Activated T-helper 9 cell treated with anti-CD3 and anti-CD28 coated beads, Interleukin-2, amount 50 U/mL, for 16 hours (primary cell): ENCODE measurements at places on chromosomes 12 and 14.

GRCh38 chr14:84152452-84152851 lies 1377.5 kb upstream of the FLRT2 start:
- no peak for DNase-seq

DNA sequence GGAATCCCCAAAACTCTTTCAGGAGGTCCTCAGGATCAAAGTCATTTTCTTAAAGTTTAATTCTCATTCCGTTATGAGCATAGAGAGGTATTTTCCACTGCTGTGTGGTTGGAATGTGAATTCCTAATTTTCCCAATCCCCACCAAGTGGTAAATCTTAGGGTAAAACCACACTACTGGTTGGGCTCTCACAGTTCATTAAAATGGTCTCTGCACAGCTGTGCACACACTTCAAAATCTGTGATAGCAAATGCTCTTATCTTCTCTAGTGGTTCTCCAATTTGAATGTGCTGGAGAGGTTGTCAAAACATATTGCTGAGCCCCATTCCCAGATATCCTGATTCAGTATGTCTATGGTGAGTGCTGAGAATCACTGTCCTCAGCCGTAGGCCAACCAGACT lies 189.1 kb downstream of the BMP4 start:
- DNase-seq = no peak

GRCh38 chr12:49933796-49934195 lies 16.7 kb upstream of the AQP2 start:
- DNase-seq = no peak

- DNase-seq = no peak
These were observed 69.3 kb downstream of the PRKD1 start for GRCh38 chr14:29858299-29858698.

DNA sequence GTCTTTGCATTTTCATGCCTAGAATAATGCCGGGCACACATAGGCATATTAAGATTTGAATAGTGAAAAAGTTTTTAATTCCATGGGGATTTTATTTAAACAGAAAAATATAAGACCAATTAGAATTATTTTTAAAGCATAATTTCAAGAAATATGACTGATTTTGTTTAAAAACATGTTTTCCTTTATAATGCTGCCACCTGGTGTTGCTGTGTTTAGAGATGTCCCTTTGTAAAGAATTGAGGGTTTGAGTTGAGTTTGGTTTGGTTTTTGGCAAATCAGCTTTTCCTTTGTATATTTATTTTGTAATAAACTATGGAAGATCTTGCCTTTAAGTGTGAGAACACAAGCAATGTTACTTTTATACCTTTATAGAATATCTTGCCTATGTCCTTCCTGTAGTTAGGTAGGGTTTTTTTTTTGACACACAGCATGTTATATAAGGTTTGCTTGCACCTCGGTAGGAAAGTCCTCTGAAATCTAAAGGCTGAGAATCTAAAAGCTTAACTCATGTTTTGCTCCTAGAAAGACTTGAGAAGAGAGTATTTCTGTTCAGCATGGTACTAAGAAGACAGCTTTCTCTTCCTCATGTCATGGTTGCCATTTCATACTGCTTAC lies 31.4 kb upstream of the SNAPC1 start:
- no peak for DNase-seq

DNA sequence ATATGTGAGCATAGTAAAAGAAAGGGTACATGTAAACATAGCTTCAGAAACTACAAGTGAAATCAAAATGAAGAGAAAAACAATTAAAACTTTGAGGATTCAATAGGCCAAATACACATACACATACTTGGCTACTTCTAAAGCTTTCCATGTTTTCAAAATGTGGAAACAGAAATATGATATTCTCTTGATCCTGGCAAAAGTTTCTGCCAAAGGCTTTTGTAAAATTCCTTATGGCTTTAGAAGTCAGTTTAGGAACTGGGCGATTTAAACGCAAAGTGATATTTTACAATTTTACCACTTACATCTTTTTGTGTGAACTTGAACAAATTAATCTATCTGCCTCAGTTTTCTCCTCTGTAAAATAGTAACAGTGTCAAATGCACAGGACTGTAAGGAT lies 756.4 kb downstream of the C12orf50 start:
- no peak for DNase-seq

DNA sequence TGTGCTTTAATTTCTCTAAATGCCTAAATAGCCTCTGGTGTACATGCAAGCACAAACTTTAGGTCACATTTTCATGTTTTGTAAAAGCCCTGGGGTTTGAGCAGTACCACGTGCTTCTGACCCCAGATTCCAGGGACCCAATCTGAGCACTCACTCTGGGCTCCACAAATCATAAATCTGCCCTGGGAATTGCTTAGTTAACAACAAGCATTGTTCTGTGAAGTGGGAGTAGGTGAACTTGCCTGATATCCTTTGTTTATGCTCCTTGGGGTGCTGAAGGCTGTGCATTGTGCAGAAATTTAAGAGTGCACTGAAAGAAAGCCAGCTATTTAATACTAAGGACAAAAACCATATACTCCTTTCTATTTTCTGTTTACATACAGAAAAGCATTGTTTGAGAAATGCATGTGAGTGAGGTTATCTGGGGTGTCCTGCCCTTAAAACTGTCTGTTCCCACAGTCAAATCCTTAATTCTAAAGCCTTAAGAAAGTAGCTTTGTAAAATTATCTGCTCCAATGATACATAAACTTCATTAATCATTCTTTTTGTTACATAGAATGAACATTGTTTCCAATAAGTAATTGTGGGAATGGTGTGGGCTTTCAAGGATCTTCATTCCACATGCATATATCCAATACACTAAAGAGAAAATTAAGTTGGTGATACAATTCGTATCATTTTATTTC lies 258.6 kb upstream of the NPAS3 start:
- DNase-seq = no peak

- no peak for DNase-seq
These were observed 980.5 kb downstream of the FLRT2 start for GRCh38 chr14:86510491-86510890.

- peak; percentile 93 for DNase-seq
These were observed 1.8 kb upstream of the NAB2 start for GRCh38 chr12:57087010-57087690.

DNA sequence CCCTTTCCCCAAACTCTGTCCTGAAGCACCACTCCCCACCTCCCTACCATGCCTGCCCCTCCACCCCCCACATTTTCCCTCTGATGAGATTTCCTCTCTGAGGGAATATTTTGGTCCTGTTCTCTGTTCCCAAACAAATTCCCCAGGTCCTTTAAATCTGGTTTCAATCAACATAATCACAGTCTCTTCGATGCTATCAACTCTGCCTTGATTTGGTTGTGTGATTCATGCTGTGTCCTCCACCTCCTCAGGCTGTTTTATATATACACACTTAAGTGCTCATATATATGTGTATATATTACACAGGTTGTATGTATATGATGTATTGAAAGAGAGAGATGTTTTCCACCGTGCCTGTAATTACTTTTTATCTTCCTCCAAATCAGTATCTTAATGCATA lies 36.0 kb downstream of the NTF3 start:
- DNase-seq = no peak

- DNase-seq = no peak
These were observed 7.7 kb downstream of the SETD3 start for GRCh38 chr14:99472937-99473336.

DNA sequence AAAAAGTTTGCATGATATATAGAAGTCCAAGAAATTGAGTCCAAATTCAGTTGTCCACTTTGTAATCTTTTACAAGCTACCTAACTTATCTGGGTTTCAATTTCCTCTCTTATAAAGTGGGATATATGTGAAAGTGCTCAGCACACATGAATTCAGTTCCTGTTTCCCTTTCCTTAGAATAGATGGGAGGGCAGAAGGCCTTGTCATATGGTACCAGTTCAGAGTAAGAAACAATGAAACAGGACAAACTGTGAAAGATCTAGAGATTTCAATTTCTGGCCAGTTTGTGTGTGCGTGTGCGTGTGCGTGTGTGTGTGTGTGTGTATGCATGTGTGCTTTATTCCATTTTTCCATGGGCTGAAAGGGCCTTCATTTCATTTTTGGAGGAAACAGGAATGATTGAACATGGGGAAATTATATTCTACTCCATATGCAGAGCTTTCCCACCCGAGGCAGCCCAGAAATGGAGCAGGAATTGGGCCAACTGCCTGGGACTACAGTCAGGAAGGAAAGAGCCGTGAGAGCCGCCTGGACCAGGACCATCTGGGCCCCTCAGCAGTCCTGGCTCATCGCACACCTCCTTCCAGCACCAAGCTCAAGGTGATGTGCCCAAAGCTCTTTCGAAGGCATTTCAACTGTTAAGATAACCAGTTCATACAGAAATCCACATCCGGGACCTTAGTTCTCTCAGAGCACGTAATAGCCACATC lies 183.2 kb downstream of the EPS8 start:
- DNase-seq = no peak

GRCh38 chr14:61836807-61837206 lies 74.6 kb downstream of the SNAPC1 start:
- no peak for DNase-seq

DNA sequence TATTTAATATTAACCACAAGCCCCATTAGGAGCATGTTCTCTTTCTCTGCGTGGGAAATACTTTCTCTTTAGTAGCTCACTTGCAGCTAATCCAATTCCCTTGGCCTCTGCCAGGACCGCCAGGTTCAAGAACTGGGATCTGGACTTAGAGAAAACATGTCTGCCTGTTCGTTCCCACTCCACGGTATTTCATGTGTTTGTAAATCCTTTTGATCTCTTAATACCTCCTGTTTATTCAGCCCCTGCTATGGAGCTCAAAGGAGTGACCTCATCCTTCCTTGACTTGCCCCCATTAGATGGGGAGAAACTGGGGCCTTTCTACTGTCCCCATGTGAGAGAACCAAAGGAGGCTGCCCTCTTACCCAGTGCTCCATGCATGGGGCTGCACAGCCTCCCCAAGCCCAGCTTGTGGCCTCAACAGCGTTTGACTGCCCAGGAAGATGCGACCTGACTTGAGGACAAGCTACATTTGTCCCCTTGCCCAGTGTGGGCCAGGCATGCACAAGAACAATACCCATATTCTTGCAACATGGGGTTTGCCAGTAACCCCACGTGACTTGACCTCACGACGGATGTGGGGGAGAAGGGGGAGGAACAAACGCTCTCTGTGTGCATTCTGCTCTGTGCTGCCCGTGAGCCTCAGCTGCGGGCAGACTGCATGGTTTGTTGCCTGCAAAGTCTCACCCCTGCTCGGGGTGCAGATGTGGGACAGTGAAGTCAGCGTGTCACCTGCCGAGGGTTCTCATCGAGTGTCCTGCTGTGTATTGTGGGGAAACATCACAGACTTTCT lies 30.3 kb downstream of the CD9 start:
- peak; percentile 43 for DNase-seq

DNA sequence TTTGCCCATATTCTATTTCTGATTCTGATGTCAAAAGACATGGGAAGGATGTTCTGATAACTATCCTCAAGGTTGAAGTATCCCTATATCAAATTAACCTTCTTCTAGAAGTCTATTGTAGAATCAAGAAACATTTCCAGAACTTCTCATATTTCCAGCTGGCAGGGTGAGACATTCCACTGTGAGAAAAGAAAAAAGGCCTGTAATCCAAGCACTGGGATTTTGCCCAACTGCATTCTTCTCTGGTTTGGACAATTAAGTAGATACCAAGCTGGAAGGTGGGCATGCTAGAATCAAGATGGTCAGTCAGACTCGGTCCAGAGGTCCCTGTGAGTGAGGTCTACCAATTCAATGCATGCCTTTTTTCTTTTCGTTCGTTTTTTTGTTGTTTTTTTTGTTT lies 60.9 kb downstream of the MAP3K9 start:
- DNase-seq = no peak

DNA sequence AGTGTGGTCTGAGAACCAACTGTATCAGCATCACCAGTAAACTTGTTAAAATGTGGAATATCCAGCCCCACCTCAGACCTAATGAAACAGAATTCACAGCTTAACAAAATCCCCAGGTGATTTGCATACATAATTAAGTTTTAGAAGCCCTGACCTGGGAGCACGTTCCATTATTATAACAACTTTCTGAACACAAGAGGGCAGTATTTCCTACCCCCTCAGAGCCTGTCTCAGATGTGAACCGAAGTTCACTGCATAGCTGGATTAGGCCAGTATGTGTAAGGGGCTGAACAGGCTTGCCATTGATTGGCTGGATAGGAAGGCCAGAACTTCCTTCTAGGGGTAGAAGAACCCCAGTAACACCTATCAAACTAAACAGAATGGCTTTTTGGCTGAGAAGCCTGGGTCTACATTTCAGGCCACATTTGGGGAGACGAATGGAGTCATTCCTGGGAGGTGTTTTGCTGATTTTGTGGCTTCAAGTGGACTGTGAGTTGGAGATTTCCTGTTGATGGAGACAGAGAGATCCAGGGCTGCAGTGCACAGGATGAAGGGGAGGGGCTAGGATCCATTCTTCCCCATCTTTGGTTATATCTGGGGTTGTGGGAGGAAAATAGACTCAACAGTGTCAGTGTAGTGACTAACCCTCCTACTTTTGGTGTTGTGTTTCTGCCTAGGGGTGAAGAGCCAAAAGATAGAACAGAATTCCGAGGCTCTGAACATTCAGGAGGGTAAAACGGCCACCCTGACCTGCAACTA lies 94.7 kb upstream of the OR4E1 start:
- no peak for DNase-seq

DNA sequence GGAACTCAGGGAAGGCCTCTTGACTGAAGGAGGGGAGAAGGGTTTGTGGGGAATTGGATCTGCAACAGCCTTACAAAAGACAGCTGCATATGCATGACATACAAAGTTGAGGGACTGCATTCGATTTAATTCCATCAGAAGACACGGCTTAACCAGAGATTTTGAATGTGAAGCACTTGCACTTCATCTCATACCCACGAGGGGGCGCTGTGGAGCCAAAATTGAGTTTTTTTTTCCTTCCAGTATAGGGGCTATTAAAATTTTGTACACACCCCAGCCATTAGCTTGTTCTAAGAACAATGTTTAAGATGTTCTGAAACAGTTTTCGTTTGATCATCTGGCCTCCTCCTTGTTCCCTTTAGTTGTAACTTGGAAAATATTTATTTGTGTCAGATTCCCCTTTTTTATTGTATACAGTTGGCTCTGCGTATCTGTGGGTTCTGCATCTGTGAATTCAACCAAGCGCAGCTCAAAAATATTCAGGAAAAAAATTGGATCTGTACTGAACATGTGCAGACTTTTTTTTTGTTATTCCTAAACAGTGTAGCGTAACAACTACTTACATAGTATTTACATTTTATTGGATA lies 1.6 kb downstream of the SUDS3 start:
- peak; percentile 61 for DNase-seq

- no peak for DNase-seq
These were observed 1472.5 kb upstream of the SEL1L start for GRCh38 chr14:83006121-83006670.

GRCh38 chr12:68497702-68498101 lies 113.0 kb upstream of the RAP1B start:
- no peak for DNase-seq

DNA sequence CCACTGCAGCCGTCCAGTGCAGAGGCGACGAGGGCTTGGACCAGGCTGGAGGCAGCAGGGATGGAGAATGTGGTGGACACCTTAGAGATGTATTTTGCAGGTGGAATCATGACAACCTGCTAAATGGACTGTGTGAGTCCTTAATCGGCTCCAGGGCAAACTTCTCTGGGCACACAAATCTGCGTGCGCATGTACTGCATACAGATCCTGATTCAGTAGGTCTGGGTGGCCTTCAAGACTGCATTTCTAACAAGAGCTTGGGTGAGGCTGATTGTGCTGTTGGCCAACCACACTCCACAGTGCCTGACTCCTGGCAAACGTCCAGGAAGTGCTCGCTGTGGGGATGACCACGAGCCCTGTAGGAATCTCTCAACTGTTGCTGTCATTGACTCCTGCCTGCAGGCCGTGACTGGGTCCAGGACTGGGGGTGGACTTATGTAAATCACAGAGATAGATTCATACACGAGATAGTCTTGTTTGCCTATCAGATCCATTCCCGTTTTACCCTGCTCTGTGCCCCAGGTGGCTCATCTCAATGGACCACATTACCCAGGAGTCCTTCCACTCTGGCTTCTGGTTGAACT lies 27.2 kb downstream of the JDP2 start:
- DNase-seq = no peak
